A172 (cell line): ENCODE measurements at places on chromosomes 16 and 17. TPM values are rescaled to one million over a fixed set of nuclear protein-coding genes. Genes with fewer than 3 reads are reported as not detected.

The PEX12 gene
- 11.5 and 13.0 TPM in 2 replicates for total RNA-seq

The FCSK gene
- 9.4 and 13.8 TPM in 2 replicates for total RNA-seq

The PPP1R1B gene
- not detected in 2 replicates for total RNA-seq

The CDYL2 gene
- total RNA-seq: 4.8 and 6.3 TPM in 2 replicates

The TIGD7 gene
- 7.0 and 11.0 TPM in 2 replicates for total RNA-seq

The OTOP3 gene
- not detected in 2 replicates for total RNA-seq
